Spinal cord (tissue), 10 donors: ENCODE measurements at places on chromosomes 2 and 18. TPM values are rescaled to one million over a fixed set of nuclear protein-coding genes. Genes with fewer than 3 reads are reported as not detected.

TAF4B gene
- 3.3 TPM for total RNA-seq

STARD6 gene
- 0.69 TPM for total RNA-seq

UGT1A8 gene
- not detected for total RNA-seq

SLC4A5 gene
- total RNA-seq = 22.3 TPM

HAAO gene
- 12.7 TPM for total RNA-seq

ACP1 gene
- 91.6 TPM for total RNA-seq

ZEB2 gene
- total RNA-seq = 155 TPM

POTEE gene
- total RNA-seq = 0.44 TPM
